Mesothelial cell of epicardium (in vitro differentiated cells): ENCODE measurements at places on chromosomes 1 and 21.

- no peak for DNase-seq
Observed at GRCh38 chr21:42012763-42013329, 2.7 kb upstream of the ZBTB21 start.

- no peak for DNase-seq
Observed at GRCh38 chr1:31991182-31991581, 22.5 kb upstream of the KHDRBS1 start.

DNA sequence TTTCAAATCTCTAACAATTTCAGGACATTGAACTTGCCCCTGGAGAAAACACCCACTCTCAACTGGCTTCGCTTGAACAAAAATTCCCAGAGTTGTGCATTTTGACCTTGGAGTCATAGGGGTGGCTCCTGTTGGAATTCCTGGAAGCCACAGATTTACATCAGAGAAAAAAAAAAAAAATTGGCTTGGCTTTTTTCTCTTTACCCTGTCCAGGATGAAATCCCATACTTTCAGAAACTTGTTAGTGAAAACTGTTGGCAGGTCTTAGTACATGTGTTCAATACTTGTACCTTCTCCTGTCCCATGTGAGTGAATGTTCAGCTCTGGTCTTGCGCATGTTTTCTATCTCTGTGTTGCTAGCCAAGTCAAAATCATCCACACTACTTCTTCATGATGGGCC lies 228.8 kb downstream of the TGFB2 start:
- no peak for DNase-seq

- no peak for DNase-seq
Observed at GRCh38 chr1:86346388-86346787, 49.7 kb downstream of the ODF2L start.

DNA sequence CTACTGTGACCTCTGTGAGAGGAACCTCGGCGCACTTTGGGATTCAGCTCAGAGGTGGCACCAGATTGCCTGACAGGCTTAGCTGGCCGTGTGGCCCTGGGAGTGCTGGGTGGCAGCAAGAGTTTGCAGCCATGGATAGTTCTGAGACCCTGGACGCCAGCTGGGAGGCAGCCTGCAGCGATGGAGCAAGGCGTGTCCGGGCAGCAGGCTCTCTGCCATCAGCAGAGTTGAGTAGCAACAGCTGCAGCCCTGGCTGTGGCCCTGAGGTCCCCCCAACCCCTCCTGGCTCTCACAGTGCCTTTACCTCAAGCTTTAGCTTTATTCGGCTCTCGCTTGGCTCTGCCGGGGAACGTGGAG lies 67.5 kb downstream of the DISC1 start:
- DNase-seq = no peak

GRCh38 chr1:21955058-21955457 lies 17.9 kb upstream of the HSPG2 start:
- no peak for DNase-seq

- no peak for DNase-seq
Observed at GRCh38 chr21:38903690-38904139, 98.0 kb downstream of the ETS2 start.

- no peak for DNase-seq
Observed at GRCh38 chr21:45355573-45355972, 49.4 kb upstream of the COL18A1 start.
